ENCODE measurements at places on chromosomes 1 and 21.

DNA sequence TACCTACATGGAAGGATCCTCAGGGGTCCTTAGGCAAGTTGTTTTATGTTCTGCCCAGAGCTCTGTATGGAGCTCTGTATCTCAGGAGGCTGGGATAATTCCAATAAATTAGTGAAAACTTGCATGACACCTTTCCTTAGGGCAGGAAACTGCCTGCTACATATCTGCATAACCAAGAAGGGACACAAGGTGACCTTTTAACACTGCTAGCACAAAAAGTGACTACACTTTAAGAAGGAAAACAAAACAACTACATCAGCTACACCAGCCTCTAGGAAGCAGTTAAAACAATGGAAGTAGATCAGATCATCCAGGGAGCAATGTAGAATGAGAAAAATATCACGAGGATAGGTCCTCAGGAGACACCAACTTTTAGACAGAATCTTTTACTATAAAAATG is 93.9 kb downstream of the TNFSF18 start:
- DNase-seq, result no peak

GRCh38 chr1:182658055-182658454 is 26.3 kb downstream of the RGS8 start:
- no peak for DNase-seq

DNA sequence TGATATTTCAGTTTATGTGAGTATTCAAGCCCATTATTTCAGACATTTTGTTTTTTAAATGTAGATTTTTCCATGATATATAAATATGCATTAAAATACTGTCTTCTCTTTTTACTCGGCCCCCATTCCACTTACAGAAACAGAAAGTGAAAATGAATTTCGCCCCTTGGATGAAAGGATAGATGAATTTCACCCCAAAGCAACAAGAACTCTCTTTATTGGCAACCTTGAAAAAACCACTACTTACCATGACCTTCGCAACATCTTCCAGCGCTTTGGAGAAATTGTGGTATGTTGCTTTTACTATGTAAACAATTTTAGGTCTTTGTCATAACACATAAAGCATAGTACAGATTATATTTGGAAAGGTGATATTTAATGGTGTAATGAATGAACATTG is 59.9 kb downstream of the ZBTB17 start:
- DNase-seq, result no peak

- no peak for DNase-seq
Measured at GRCh38 chr1:116465845-116466685, 93.0 kb downstream of the ATP1A1 start.

DNA sequence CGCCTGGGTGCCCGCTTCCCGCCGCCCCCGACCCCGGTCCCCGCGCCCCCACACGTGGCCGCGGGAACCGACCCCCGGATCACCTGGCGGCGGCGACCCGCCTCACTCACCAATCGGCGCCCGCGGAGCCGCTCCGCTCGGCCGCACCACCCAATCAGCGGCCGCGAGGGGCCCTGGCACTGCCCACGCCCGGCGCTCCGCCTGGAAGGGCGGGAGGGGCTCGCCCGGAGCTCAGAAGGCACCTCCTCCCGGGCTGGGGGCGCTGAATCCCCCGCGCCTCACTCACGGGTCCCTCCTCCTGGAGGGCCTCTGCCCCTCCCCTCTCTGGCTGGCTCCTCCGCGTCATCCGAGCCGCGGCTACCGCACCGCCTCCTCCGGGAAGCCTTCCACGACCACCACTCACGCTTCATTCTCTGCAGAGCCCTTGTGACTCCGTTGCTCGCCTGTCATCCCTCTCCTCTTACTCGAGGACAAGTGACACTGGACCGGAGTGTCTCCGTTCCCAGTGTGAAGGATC is 374 bp downstream of the SH2D5 start:
- no peak for DNase-seq

DNA sequence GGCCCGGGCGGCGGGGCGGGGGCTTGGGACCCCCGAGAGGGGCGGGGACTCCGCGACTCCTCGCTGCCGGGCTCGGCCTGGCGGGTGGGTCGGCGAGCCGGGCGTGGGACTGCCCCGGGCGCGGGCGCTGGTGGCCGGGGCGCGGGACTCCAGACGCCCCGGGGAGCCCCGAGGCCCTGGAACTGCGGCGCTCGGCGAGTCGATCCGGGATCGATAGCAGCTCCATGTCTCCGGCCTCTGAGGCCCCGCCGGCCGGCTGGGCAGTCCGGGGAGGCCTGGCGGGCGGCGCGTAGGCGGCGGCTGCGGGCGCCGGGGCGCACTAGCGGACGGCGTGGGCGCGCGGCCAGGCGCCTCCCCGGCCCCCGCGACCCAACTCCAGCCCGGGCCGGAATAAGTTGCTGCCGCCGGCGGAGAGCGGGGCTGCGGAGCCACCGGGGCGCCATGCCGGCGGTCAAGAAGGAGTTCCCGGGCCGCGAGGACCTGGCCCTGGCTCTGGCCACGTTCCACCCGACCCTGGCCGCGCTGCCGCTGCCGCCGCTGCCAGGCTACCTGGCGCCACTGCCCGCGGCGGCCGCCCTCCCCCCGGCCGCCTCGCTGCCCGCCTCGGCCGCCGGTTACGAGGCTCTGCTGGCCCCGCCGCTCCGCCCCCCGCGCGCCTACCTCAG is 400 bp downstream of the SAMD11 start:
- no peak for DNase-seq

- DNase-seq, result no peak
Measured at GRCh38 chr1:2046174-2046917, 3.9 kb upstream of the PRKCZ start.

DNA sequence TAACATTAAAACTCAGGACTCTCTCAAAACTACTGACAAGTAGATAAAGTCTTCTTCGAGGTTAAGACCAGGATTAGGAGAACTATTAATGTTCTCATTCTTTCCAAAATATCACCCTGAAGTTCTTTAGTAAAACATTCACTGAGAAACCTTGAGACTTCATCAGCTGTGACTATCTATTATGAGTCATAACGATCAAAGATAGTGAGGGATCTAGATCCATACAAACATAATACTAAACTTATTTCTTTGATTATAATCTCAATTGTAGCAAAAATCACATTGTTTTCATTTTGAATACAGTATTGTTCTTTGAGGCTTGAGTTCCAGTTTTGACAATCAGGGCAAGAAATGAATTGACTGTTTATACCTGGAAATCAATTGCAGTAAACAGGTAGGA is 11.1 kb downstream of the PYHIN1 start:
- no peak for DNase-seq

DNA sequence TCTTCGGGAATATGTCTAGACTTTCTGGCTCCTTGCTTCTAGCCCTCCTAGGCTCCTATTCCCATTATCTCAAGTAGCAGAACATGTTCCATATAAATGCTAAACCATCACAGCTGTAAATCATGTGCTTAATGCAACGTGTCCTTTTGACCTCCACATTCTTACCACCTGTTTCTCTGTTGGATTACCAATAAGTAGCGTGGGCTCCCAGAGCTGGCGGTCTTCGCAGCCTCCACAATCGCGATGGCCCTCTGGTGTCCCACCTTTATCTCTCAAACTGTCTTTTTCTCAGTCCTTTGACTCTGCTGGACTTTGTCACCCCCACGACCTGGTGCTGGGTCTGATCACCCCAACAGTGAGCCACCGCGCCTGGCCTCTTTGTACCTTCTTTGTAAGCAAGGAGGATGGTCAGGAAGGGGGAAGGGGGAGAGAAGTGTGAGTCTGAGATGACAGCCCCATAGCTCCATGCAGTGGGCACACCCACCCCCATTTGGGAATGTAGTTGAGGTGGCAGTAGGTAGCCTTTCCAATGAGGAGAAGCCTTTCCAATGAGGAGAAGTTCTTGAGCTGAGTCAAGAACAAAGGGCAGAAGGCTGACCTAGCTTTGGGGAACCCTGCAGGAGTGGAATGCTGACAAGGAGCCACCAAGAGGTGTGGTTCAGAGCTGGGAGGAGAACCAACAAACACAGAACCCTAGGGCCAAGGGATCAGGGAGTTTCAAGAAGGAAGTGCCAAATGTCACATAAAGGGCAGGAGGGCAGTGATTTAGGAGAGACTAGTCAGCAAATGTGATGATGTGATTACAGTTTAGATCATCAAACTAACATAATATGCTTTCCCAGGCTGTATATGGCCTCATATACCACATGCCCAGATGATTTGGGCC is 14.2 kb downstream of the TRAF5 start:
- no peak for DNase-seq

DNA sequence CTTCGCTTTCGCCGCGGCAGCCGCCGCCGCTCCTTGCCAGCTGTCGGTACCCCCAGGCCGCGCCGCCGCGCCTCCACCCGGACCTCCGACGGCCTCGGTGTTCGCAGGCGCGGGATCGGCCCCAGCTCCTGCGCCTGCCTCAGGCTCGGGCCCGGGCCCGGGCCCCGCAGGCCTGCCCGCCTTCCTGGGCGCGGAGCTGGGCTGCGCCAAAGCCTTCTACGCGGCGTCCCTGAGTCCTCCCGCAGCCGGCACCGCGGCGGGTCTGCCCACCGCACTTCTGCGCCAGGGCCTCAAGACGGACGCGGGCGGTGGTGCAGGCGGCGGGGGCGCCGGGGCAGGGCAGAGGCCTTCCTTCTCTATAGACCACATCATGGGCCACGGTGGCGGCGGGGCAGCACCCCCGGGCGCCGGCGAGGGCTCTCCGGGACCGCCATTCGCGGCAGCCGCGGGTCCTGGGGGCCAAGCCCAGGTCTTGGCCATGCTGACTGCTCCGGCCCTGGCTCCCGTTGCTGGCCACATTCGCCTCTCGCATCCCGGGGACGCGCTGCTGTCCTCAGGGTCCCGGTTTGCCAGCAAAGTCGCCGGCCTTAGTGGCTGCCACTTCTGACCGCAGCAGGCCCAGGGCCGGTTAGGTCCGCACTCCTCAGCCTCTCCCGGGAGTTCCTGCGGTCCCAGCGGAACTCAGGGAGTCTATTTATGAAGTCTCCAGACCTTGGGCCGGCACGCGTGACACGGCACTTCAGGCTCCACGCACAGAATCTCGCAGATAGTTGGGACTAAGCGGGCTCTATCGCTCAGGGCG is 1.4 kb downstream of the FOXD2 start:
- DNase-seq, result no peak

- DNase-seq, result no peak
Measured at GRCh38 chr1:9292361-9293240, at the start of gene SPSB1. Gene SPSB1, plus strand, starts transcription at chr1:9292894. Its CDS starts 62,998 bp downstream, at chr1:9355892.

DNA sequence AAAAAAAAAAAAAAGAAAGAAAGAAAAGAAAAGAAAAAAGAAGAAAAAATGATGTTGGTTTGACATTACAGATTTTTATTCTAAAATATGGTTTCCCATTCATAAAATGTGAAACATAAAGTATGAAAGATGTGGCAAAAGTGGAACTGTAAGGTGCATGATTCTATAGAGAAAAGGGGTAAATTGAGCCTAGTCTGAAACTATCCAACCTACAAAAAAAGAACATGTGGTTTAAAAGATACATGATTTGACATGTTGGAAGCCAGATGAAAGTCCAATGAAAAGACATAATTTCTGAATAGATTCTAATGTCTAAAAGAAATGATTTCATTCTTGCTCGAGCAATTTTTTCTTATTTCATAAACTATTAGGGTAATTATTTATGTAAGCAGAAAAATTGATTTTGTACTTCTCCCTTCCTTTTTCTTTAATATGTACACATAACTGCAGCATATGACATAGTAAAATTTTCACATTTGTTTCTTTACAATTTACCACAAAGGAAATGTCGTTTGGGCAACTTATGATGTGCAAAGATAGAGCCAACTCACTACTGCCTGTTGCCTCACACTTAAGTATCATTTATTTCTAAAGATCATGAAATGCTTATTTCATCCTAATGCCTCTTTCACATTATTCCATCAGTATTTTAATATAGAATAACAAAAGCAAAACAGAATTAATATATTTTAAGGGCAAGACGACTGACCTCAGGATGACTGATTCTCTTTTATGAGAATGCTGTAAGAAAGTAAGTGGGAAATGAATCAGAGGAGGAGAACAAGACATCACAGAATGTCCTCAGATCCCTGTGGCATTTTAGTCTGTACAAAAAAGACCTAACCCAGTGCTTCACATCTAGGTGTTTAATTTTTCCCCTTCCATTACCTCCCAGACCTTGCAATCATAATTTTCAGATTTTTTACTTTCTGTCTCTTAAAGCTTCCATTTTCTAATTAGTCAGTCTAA is 165.8 kb upstream of the HMCN1 start:
- no peak for DNase-seq

GRCh38 chr1:42759114-42759513 is 7.7 kb downstream of the P3H1 start:
- no peak for DNase-seq

DNA sequence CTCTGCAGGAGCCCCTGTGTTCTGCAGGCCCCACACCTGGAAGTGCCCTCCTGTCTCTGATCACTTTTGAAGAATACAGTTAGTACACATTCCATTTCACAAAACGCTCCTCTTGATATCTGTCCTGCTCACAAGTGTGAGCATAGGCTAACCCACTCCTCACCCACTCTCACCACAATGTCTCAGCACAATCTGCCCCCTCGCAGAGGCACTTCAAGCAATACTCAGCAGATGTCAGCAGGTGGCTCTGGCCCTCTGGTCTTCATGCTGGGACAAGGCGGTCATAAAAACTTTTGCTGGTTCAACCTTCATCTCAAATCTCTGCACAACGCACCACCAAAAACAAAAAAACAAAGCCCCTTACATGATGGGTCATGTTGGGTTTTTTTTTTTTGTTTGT is 671.2 kb downstream of the MATN1 start:
- DNase-seq, result no peak

- no peak for DNase-seq
Measured at GRCh38 chr1:40936931-40937339, 42.6 kb upstream of the CTPS1 start.

- no peak for DNase-seq
Measured at GRCh38 chr1:77282866-77283539, 1.2 kb downstream of the AK5 start.

GRCh38 chr1:117572546-117572945 is 33.3 kb upstream of the TENT5C start:
- DNase-seq, result no peak

GRCh38 chr1:163436140-163436812 is 114.5 kb downstream of the NUF2 start:
- no peak for DNase-seq

- no peak for DNase-seq
Measured at GRCh38 chr21:45237401-45237800, 50.3 kb downstream of the POFUT2 start.

- no peak for DNase-seq
Measured at GRCh38 chr21:32426066-32426465, 13.6 kb downstream of the EVA1C start.

- no peak for DNase-seq
Measured at GRCh38 chr1:162873671-162874666, 13.0 kb upstream of the CCDC190 start.

DNA sequence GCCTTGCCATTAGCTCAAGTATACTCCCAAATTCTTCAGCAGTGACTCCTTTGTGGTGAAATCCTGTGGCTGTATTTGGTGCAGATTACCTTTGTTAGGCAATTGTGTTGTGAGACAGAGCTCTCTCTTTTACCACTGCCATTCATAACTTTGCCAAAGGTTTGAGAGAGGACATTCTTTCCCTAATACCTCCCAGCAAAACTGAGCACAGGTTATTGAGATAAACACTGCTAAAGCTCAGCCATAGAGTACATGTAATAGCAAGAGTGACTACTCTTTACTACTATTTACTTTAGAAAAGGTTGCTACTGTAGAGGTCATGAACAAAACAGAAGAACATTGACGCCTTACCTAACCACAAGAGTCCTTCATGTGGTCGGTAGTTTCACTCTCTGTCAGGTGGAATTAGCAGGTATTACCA is 514.0 kb upstream of the ADAMTS5 start:
- no peak for DNase-seq

GRCh38 chr1:170470121-170470520 is 61.8 kb upstream of the GORAB start:
- DNase-seq, result no peak

Measured in esophagus squamous epithelium (tissue), 5 donors.